OCI-LY7 (cell line): ENCODE measurements at places on chromosomes 4 and X.
A peak's percentile ranks its signal among the peaks of the same experiment; 100 is the strongest.

DNA sequence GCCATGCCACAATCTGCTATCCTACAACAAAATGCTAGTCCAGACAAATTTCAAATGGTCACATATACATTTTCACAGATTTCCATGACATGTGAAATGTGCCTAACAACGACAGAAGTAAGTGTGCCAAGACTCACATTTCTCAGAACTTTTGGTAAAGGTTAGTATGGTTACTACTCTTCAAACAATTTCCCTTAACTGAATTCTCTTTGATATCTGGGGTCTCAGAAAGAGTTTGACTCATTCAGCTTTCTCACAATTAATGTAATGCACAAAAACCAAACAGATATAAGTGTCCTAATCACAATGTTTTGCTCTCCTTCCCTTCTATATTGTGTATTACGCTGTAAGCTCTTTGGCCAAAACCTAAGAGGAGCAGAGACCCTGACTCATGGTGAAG, 122.4 kb upstream of the LEF1 start:
- DNase-seq = no peak

DNA sequence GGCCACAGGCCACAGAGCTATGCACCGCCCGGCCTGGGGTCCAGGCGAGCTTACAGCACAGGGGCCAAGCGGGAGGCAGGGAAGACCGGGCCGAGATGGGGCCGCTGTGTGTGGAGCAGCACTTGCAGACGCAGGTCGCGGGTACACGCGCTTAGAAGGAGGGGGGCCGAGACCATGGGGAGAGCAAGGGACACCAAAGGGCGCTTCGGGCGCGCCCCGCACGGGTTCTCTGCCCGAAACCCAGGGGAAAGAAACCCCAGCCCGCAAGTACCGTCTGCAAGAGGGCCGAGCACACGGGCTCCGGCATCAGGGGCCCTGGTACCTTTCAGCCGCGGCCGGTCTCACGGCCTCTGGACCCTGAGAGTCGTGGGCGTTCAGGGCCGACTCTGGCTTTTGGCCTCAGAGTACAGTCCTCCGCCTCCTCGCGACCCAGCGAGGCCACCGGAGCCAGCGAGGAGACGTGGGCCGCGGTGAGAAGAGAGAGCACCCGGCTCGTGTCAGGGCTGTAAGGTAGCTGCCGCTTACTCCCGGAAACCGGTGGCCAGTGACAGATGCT, 342 bp downstream of the EOLA2 start:
- DNase-seq = no peak

DNA sequence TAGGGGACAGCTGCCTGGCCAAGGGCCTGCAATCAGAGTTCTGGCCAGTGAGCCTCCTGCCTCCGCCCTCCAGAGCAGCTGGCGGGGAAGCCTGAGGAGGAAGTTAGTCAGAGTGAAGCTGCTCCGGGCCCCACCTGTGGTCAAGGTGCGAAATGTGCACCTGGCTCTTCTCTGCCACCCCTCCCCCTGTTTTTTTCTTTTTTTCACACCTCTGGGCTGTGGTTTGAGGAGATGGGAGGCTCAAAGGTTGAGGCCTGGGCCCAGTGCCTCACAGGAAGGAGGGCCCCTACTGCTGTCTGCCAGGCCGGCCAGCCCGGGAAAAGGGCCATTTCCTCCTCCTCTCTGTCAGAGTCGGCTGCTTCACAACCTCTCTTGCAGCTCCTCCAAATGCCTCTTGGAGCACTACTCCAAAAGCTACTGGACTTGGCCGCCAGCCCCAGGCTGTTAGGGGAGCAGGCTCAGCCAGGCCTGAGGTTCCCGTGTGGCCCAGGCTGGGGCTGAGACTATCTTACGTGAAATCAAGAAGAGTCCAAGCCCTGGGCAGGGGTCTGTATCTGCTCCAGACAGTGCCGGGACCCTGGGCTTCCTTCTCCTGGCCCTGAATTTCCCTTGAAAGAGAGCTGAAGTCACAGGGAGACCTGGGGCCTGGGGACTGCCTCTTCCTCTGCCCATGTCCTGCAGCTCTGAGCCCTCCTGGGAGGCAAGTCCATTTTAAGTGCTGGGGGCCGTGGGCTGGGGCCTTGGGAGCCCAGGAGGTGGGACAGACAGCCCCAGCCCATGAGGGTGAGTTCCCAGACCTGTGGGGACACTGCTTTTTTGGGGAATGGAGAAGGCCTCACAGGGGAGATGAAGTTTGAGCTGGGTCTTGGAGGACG, 4.5 kb upstream of the CXCR3 start:
- DNase-seq = peak; percentile 76

DNA sequence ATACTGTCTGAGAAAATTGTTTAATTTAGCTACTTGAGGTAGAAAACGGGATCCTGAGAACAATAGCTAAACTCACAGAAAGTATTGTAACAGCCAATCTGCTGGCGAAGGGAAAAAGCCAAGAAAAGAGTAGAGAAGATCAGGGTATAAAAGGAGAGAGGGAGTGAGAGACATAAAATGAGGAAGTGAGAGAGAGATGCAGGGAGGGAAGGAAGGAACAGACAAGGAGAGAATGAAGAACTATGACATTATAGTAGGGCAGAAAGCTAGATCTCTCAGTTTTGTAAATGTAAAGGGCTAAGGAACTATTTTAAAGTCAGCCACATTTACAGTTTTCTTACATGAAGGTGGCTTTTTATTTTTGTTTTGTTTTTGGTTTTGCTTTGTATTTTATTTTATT, 1.6 kb upstream of the GIMD1 start:
- DNase-seq = no peak

DNA sequence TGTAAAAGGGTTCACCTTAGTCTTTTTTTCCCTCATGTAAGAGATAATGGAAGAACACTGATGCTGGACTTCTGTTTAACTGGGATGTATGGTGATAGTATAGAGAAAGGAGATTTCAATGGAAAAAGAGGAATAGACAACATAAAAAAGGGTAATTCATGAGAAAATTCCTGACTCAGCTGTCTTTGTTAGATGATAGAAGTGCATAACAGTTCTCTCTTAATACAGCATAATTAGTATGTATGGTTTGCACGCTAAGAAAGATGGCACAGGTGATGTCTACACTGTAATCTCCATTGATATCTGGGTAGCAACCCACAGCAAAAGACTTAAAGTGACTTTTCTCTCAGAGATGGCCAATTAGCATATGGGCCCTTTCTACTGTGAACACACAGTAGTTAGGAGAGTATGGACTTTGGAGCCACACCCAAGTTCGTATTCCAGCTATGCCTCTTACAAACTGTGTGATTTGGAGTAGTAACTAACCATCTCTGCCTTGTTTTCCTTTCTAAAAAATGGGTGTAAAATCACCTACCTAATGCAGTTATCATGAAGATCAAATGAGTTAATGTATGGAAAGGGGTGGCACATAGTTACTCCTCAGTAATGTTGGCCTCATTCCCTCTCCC, 149.3 kb downstream of the PDE5A start:
- DNase-seq = no peak

GRCh38 chr4:105896984-105897775, 1.9 kb downstream of the NPNT start:
- no peak for DNase-seq

GRCh38 chrX:133461231-133461630, 45.9 kb upstream of the GPC4 start:
- no peak for DNase-seq

DNA sequence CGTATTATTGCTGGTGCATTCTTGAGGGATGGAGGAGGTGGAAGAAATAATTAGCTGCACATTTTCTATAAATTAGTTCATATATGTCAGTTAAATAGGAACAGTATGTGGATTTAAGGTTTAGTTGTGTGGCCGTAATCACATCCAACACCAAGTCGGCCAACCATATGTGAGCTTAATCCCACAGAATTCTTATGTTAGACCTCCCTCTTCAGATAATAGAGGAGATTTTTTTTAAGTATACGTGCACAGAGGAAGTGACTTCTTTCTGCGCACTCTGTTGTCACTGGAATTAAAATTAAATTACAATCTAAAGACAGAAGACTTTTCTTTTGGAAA, 2.1 kb downstream of the SEPTIN11 start:
- DNase-seq = no peak

DNA sequence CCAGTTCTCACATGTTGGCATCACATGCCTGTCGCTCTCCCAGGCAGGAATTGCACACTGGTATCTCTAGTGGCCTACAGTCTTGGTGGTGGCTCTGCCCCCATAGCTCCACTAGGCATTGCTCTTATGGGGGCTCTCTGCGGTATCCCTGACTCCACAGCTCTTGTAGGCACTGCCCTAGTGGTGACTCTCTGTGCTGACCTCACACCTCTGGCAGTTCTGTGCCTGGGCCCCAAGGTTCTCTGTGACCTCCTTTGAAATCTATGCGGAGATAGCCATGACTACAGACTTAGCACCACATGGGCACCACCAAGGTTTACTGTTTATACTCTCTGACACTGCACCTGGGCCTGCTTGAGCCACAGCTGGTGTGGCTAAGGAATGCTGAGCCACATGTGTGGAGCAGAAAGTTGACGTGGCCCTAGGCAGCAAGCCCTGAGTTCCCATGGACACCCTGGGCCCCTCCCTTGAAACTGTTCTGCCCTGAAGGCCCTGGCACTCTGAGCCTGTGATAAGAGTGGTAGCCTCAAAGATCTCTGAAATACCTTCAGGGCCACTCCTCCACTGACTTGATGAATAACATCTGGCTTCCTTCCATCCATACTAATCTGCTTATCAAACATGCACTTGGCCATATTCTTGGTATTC, 8.0 kb downstream of the SLC9B1 start:
- no peak for DNase-seq

DNA sequence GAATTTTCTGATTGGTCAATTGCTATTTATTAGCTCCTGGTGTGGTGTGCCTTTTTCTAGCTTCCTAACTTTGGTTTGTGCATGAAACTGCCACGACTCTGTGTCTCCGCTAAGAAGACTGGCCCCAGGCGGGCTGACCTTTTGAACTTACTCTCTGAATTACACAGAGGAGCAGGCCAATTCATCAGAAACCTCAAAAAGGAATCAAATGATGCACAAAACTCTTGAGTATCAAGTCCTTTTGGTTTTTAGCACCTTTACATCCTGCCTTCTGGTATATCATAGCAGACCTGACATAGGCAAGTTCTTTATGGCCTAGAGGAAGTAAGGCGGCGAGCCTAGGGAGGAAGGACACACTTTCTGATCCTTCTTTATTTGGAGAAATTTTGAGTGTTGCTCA, 17.6 kb downstream of the TKTL1 start:
- no peak for DNase-seq

DNA sequence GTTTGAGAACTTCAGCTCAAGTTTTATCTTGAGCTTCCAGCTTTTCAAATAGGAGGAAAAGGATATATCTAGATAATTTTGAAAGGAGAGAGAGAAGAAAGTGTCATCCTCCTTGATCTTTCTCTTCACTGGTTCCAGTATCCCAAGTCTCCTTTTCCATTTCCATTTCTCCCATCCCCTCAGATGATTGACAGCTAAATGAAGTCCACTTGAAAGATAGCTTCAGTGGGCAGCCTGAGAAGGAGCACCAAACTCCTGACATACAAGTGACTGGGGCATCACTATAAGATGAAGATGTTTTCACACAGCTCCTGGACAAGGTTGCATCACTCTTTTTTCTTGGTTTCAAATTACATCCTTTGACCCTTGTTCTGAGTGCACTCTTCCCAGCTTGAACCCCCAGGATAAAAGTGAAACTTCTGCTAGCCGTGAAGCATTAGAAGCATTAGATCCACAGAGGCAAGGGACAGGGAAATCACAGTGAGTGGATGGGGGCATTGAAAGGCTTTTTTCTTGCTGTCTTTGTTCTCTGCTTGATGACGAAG, 17.5 kb upstream of the MAGEA10 start:
- DNase-seq = no peak
